ENCODE measurements at places on chromosomes 7 and 10. TPM values are rescaled to one million over a fixed set of nuclear protein-coding genes. Genes with fewer than 3 reads are reported as not detected.

The SLC18A3 gene
- not detected for total RNA-seq

The MSS51 gene
- 0.76 TPM for total RNA-seq

The FXYD4 gene
- total RNA-seq: not detected

The SEC31B gene
- total RNA-seq: 2.1 TPM

The RAMP3 gene
- 467 TPM for total RNA-seq

The FKBP6 gene
- not detected for total RNA-seq

The ZNF117 gene
- total RNA-seq: 4.0 TPM

The EXOC4 gene
- 135 TPM for total RNA-seq

The SFTPA1 gene
- total RNA-seq: not detected

The AFAP1L2 gene
- total RNA-seq: 0.17 TPM

The PLPP4 gene
- not detected for total RNA-seq

The GPER1 gene
- 0.86 TPM for total RNA-seq

The HYAL4 gene
- 0.22 TPM for total RNA-seq

The CPA1 gene
- not detected for total RNA-seq

The GBX1 gene
- total RNA-seq: not detected

The AVPI1 gene
- 6.3 TPM for total RNA-seq

The TCERG1L gene
- total RNA-seq: not detected

The FAM13C gene
- total RNA-seq: 1.3 TPM

The ACSM6 gene
- not detected for total RNA-seq
